Fibroblast of the conjunctiva (primary cell): ENCODE measurements at places on chromosomes 6 and 20.

- no peak for DNase-seq
These were observed 124.5 kb downstream of the ANKRD60 start for GRCh38 chr20:58103961-58104360.

- no peak for DNase-seq
These were observed 41.4 kb upstream of the PKIB start for GRCh38 chr6:122568797-122569221.

DNA sequence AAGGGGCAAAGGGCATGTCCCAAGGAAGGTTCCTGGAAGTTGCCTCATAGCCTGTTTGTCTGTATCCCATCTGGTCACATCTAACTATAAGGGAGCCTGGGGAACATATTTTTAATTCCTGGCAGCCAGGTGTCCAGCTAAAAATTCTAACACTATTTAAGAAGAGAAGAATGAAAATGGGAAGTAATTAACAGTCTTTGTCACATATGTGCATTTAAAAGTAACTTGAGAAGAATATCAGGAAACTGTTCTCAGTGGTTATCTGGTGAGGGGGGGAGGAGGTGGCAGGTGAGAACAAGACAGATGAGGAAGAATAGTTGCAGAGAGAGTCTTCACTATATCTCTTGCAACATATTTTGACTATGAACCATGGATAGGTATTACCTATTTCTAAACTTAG is 75.5 kb upstream of the ELOVL5 start:
- no peak for DNase-seq

DNA sequence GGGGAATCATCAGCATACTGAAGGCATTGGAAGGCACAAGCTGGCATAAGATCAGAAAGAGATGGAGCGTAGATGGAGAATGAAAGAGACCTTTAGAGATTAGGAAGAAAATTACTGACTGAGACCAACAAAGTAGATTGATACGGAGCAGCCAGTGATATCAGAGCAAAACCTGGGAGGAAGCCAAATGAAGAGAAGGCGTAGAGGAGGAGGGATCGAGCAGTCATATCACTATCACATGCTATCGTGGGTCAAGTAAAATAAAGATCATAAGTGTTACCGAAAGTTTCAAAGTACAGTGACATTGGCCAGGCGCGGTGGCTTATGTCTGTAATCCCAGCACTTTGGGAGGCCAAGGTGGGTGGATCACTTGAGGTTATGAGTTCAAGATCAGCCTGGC is 53.6 kb upstream of the FANCE start:
- no peak for DNase-seq

GRCh38 chr6:128422871-128423270 is 97.5 kb downstream of the PTPRK start:
- no peak for DNase-seq

- DNase-seq: no peak
These were observed 953.3 kb upstream of the SLC35B3 start for GRCh38 chr6:9388596-9388995.

- no peak for DNase-seq
These were observed 124.9 kb downstream of the LAMA2 start for GRCh38 chr6:129007701-129008373.

- no peak for DNase-seq
These were observed 819.5 kb upstream of the EPHA7 start for GRCh38 chr6:94238868-94239267.

DNA sequence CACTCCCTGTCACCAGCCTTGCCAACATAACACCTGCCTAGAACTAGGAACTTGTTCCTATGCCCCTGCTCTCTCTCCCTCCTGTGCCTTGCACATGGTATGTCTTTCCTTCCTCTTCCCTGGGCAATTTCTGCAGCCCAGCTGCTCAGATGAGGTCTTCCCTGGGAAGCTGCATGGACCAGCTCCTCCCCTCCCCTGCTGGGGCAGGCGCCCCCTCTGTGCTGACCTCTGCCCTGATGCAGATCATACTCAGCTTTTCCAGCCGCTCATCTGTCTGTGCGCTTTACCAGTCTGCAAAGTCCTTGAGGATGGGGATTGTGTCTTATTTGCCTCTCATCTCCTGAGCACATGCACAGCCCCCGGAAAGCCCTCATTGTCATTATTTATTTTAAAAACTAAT is 161.8 kb downstream of the SCML4 start:
- DNase-seq: no peak

DNA sequence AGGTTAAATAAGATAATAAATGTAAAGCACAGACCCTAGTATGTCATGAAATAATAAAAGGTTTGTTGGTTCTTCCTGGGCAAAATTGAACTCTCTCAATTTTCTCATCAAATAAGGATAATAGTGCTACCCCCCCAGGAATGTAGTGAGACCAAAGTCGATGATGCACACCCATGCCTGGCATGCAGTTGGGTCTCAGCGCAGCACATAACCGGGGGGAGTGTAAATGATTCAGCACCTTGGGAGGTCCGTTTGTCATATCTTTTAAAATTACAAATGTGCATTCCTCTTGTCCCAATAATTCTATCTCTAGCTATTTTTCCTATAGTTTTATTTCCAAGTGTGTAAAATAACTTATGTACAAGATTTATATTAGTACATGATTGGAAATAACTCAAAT is 31.3 kb upstream of the CCDC167 start:
- DNase-seq: no peak

- no peak for DNase-seq
These were observed 207.6 kb upstream of the CDH4 start for GRCh38 chr20:61044499-61044898.

DNA sequence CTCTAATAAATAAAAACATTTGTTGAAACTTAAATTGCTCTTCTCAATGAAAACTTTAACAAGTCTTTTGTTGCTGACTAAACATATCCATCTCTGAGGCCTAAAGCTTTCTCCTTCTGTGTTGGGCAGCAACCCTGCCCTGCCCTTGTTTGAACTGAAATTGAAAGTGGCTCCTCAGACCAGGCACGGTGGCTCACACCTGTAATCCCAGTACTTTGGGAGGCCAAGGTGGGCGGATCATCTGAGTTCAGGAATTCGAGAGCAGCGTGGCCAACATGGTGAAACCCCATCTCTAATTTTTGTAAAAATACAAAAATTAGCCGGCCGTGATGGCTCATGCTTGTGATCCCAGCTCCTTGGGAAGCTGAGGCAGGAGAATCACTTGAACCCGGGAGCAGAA is 29.2 kb upstream of the GNRH2 start:
- no peak for DNase-seq

DNA sequence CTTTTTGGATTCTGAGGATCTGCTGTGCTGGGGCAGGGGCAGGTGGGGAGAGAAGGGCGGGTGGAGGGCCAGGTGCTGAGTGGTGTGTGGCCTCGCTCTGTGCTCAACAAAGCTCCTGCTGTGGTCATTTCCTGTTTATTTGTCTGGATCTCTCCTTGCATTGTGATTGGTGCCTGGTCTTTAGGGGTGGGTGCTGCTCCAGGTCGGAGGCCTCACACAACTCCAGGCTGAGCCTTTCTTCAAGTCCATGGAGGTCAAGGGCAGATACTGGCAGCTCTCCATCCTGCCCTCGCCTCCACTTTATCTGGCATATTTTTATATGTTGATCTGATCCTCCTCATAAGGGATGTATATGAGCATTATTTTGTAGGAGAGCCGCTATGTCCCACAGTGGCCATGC is 36.2 kb downstream of the HLA-F start:
- no peak for DNase-seq

DNA sequence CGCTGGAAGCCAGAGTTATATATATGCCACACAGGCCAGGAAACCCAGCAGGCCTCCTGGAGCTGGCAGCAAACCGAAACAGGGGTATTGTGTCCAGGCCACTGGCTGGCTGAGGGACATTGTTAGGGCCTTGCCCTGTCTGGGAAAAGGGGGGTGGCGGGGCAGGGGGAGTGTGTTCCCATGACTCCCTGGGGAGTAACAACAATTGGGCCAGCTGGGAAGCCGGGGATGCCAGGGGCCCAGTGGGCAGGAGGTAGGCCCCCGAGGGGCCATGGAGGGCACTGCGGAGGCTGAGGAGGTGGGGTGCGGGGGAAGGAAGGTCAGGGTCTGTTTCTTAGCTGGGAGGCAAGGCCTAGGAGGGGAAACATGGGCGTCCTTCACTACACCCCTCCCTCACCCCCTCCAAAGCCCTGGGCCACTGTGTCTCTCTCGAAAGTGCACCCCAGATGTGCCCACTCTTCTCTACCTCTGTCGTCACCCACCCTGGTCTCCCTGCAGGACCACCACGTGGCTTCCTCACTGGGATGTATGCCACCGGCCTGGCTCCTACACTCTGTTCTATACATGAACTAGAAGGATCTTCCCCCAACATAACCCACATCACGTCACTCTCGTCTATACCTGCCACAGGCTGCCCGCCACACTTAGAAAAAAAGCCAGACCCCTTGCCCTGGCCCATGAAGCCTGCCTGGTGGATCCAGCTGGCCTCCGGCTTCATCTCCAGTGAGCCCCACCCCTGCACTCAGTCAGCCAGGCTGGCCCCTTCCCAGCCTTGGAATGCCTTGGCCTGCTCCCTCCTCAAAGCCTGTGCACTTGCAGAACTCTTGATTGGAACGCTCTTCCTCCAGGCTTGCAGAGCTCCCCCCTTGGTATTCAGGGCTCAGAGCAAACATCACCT is 7.8 kb upstream of the E2F1 start:
- DNase-seq: no peak

- DNase-seq: no peak
These were observed 269.8 kb downstream of the FARS2 start for GRCh38 chr6:5531161-5531560.

DNA sequence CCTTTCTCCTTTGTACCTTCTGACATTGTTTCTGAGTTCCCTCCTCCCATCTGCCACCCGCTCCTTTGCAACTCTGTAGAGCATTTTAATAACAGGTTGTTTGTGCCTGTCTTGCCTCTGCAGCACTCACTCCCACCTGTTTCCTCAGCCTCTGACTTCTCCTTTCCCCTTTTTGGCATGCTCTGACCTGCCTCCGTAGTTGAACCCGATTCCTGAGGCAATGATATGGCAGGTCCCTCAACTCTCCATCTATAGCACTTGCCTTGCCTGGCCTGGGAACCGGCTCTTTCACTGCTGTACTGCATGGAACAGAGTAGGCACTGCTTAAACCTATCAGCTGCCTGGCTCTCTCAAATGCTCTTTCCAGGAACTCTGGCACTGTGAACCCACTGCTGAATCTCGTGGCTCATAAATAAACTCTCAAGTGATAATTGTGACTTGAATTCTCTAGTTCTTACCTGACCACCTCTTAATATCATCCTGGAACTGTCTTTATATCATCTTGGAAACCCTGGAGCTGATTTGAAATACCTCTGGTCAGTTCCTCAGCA is 50.3 kb downstream of the UTRN start:
- no peak for DNase-seq

DNA sequence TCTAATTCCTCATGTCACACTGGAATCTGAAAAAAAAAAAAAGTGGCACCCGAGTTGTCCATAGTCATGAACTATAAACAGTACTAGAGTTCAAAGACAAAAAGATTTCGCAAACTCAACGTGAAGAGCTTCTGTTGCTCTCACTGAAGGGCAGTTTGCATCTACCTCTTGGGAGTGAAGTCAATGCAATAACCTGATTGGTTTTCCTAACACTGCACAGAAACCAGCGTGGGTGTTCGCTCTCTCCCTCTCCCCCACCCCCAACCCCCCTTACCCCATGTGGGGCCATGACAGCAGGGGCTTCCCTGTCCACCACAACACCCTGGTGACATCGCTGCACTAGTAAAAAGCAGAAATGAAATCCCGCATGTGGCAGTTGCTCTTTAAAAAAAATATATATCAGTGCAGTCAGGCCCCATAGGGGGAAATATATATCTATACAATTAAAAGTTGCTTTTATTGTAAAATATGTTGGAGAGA is 66.9 kb downstream of the GMPR start:
- no peak for DNase-seq

GRCh38 chr6:157550114-157550989 is 169.4 kb downstream of the ZDHHC14 start:
- DNase-seq: no peak

GRCh38 chr6:168746643-168747042 is 305.7 kb downstream of the SMOC2 start:
- no peak for DNase-seq

DNA sequence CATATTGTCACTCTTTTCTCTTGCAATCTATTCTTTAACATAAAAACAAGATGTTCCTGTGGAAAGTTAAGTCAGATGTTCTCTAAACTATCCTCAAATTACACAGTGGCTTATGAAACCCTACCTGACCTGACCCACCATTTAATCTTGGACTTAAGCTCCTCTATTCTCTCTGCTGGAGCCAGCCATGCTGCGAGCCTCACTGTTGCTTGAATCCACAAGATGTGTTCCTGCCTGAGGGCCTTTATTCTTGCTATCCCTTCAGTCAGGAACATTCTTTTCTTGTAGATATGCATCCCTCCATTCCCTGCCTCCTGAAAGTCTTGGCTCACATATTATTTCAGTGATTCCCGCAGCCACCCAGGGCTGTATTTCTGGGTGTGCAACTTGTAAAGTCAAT is 283.2 kb downstream of the EPHA7 start:
- DNase-seq: no peak

DNA sequence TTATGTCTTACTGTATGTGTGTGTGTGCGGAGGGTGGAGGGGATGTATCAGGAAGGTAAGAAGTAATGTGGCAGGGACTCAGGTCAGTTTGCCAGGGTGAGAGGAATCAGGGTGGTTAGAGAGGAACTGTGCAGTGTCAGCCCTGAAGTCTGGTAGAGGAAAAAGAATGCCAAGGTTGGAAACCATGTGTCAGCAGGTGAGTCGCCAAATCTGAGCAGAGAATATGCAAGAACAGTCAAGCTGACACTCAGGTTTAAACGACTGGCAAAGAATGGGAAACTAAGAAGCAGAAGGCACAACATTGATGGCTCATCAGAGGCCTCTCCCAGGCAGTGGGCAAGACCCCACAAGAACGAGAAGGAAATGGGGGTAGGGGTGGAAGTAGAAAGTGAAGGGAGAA is 107.5 kb upstream of the TBX18 start:
- DNase-seq: no peak

DNA sequence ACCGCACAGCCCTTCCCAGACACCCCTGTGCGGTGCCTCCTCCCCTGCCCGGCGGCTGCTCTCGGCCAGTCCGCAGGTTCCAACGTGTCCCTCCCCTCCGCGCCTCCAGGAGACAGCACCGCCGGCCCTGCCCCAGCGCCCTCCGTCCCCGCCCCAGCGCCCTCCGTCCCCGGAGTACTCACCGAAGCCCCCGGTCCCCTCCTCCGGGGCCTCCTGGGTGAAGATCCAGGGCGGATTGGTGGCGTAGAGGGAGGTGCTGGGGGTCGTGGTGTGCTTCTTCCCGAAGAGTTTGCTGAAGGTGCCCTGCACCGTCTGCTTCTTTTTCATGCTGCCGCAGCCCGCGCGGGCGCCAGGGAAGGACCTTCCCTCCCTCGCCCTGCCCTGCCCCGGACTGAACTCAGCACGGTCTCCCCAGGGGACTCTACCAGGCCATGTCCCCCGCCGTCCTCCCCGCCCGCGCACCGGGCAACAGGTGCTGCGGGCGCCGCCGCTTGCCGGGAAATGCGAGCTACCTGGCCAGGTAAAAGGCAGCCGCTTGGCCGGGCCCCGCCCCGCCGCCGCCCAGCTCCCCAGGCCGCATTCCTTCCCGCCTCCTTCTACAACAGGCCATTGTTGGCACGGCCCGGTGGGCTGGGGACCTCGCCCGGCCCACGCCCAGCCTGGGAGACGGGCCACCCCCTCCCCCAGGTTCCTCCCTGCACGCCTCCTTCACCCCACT is at the start of gene C6orf132:
C6orf132 (minus strand) TSS at position 503 of the 718 bp plus-strand sequence; CDS start at position 327, 176 bp downstream.
- no peak for DNase-seq

GRCh38 chr20:41380551-41381193 is 14.1 kb upstream of the EMILIN3 start:
- DNase-seq: no peak
